Progenitor cell of endocrine pancreas (in vitro differentiated cells): ENCODE measurements at places on chromosomes 7 and 10.

- DNase-seq: no peak
Measured at GRCh38 chr10:74813381-74814259, 12.8 kb upstream of the KAT6B start.

DNA sequence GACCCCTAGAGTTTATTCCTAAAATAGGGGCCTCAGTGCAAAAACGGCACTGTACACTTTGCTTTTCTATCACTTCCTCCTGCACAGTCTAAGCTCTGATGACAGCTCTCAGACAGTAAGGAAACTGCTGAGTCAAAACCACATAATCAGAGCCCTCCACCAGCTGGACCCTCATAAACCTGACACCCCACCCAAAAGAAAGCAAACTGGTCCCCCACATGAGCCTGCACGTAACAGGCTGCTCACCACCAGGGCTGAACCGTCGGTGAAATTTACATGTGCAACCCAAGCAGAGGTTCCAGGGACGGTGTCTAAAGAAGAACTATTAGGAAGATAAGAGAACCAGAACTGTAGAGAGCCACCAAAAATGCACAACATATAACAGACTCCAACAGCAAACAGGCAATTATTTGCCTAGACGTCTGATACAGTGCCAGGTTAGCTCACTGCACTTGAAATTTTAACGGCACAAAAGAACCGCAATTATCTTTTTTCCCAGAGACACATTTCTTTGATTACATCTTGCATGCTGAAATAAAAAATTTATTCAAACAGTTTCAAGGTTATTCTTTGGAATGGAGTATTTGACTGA lies 19.6 kb downstream of the SGMS1 start:
- DNase-seq: no peak

- no peak for DNase-seq
Measured at GRCh38 chr7:106450716-106451115, 165.9 kb upstream of the NAMPT start.

DNA sequence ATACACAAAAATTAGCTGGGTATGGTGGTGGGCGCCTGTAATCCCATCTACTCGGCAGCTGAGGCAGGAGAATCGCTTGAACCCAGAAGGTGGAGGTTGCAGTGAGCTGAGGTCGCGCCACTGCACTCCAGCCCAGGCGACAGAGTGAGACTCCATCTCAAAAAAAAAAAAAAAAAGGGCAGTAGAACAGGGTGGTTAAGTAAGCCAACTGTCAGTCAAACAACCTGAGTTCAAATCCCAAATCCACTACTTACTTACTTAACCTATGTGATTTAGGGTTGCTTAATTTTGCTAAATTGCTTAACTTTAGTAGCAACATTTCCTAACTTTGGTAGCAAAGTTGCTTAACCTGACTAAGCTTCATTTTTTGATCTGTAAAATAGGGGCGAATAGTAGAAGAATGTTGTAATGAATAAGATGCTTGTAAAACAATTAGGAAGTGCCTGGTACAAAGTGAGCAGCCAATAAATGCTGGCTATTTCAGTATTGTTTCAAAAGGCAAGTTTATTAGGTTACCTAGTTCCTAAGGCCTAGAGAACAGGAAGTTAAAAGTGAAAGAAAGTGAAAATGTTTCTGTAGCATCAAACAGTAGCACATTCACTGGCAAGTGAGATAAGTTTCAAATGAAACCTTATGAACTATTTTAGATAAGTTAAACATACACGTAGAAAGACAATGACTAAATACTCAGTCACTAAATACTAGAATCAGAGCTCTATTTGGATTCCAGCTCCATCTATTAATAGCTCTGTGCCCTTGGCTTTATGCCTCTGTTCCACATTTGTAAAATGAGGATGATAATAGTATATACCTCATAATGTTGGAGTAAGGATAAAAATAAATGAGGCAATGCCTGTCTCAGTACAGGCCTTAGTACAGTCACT lies 64.3 kb downstream of the HOXA1 start:
- DNase-seq: no peak

DNA sequence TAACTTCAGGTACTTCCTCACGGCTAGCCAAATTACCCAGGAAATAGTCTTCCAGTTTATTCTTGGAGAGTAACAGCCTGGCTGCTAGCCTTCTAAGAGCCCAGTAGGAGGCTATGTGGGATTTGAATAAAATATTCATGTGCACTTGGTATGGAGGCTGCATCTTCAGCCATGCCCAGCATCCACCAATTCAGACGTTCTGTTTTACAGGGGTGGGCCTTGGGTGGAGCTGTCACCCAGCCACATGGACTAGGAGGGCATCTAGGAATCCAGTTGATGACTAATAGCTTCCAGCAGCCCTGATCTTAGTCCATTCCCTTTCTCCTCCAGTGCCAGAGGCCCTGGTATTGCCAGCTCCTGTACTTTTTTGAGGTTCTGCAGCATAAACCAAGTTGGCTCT lies 66.3 kb upstream of the ZRANB1 start:
- no peak for DNase-seq

DNA sequence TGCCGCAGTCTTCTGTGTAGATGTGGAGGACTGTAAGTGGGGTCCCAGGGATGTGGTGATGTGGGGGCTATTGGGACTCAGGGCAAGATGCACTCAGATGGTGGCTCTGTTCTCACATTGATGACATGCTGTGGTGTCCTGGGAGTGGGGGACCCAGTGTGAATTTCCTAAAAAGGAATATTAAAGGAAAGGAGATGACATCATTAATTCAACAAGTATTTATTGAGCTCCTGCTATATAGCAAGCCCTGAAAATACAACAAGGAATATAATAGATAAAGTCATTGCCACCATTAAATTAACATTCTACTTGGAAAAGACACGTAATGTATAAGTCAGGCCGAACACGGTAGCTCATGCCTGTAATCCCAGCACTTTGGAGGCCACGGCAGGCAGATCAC lies 61.9 kb upstream of the MNX1 start:
- DNase-seq: no peak

DNA sequence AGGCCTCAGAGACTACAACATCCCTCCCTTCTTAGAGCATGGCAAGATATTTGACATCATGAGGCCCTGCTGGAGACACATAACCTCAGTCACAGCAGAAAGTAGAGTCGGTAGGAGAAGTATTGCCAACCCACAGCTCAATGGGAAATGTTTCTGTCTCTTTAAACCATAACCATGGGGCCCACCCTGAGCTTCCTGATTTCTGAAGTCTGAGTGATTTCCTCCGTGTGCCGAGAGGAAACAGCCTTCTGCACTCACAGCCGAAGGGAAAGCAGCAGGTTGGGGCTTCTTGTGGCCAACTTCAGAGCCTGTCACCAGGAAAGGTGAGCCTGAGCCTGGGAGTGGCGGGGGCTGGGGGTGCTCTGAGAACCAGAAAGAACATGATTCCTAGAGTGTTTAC lies at the start of gene GIMAP1:
TSS of gene GIMAP1 (plus strand) at position 246 of the 400 bp plus-strand sequence. CDS start 2,435 bp downstream, outside the sequence.
- no peak for DNase-seq

DNA sequence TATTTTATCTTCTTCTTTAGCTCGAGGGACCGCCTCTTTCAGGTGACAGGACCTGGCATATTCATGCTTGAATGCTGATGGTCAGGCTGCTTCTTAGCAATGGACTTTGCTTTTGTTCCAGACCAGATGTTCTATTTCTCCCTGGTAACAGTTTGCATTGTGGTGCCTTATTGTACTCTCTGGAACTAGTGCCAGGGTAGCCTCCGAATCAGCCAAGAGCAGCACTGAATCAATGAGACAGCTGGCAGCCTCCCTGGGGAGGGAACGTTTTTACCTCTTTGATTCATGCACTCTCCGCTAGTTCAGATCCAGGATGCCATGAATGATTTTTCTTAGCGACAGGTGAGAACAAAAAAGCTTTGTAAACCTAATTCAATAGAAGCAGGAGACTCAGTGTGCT lies 54.1 kb upstream of the NXPH1 start:
- DNase-seq: no peak

GRCh38 chr7:30844483-30844874 lies 67.2 kb upstream of the AQP1 start:
- no peak for DNase-seq

GRCh38 chr10:81865581-81865980 lies 9.4 kb upstream of the NRG3 start:
- DNase-seq: no peak

- no peak for DNase-seq
Measured at GRCh38 chr7:157550300-157551275, 213.8 kb downstream of the DNAJB6 start.

DNA sequence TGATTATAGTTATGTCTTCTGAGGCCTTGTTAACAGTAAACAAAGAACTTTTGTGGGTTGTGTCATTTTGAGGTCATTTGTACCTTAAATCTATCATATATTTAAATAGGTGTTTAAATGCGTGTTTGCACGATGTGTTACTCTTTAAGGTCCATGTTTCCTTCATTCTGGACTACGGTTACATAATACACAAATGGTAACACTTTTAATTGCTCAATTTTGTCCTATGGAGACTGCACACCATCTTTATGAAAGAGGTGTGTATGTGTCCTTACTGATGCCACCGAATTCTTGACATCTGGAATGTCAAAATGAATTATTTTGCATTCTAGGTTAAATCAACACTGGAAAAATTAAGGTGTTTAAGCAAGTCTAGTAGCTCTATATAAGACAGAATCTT lies 1.7 kb downstream of the PALS2 start:
- no peak for DNase-seq

DNA sequence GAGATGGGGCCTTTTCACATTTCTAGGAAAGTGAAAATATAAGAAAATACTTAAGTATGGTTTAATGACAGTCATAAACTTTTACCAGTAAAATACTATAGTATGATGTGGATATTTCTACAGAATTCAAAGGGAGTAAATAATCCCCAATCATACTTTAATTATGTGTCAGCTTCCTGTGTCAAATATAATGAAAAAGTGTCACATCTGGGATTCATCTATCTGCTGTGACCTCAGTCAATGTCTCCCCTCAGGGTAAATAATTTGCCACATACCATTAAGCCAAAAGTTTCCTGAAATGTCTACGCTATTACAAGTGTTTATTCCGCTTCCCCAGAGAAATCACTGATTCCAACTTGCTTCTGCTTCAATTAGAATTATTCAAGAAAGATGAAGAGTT lies 110.5 kb downstream of the ITGA8 start:
- DNase-seq: no peak

GRCh38 chr7:33790746-33791145 lies 114.6 kb upstream of the BMPER start:
- no peak for DNase-seq

- peak; percentile 54 for DNase-seq
Measured at GRCh38 chr7:156386097-156386496, 254.5 kb upstream of the RNF32 start.

- DNase-seq: peak; percentile 77
Measured at GRCh38 chr7:116671681-116672595, at the start of gene MET. Gene MET (plus strand): TSS chr7:116672196. CDS start chr7:116699085, 26,889 bp downstream.

- DNase-seq: peak; percentile 2
Measured at GRCh38 chr7:76505168-76506080, 4.9 kb upstream of the UPK3B start.

- DNase-seq: no peak
Measured at GRCh38 chr10:14875941-14876340, 2.7 kb upstream of the SUV39H2 start.

DNA sequence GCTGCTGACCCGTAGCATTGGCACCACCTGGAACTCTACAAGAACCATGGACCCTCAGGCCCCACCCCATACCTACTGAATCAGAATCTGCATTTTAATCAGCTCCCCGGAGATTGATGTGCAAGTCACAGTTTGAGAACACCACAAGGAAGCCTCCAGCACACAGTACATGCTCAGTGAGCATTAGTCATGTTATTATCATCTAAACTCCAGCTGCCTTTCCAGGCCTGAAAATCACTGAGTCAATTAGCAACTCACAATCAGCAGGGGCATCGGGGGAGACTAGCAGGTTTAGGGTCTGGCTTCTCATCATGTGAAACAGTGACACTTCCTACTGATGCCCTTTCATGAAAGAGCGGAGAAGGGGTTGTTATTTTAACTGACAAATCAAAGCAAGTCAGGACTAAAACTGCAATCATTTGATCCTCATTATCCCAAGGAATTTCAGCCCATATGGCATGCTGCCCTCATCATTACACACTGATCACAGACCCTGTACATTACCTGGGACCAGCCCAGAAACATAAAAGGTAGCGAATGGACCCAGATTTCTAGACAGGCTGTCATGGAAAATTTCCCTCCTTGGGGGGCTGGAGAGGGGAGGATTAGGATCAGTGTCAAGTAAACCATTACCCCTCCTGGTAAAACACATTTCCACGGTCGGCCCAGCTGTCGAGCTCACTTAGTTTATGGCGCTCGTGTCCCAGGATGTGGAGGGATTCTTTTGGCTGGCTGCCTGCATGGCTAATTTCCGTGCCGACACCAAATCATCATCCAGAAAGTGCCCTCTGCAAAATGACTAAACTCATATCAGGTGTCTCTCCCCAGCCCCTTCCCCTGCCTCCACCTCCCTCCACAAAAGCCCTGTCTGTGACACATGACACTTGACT lies 122.8 kb downstream of the PRLHR start:
- no peak for DNase-seq

DNA sequence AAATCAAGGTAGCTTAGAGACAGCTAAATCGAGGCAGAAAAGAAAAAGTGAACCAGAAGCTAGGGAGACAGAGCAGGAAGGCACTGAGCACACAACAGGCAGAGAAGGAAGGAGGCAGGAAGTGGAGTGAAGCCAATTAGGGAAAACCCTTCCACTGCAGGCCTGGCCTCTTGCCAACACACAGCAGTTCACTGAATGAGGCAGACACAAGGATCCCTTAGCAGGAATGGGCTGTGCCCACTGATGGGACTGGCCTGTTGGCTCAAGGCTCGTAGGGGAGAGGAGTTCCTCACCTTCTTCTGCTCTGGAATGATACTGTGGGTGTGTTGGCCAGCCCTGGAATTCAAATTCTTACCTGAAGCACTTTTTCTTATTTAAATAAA lies 220.3 kb upstream of the STK17A start:
- no peak for DNase-seq

DNA sequence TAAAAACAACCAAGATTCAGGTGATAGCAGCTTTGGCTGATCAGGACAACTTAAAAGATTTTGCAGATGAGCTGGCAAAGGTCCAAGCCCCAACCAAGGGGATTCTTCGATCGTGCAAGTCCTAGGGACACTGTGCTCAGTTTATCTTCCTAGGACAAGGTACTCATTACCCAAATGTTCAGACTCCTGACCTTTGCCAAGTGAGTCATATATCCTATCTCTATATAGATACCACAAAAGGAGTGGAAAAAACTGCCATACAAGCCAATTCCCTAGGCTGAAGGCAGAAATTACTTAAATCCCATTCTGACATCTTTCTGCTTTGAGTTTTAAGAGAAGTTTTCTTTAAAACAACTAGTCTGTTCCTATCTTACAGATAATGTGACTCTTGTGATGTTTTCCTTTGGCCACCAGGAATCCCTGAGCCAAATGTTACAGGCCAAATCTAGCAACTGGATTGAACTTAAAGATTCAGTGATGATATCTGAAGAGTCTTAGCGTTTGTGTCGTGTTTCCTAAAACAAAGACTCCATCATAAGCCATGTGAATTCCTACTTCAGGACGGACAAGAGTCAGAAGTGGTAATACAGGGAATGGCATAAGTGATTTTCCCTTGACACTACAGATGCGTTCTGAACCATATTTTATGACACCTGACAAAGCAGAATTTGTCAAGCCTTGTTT lies 142.6 kb upstream of the ASAH2 start:
- no peak for DNase-seq
